Tibial nerve (tissue), 4 donors: ENCODE measurements at places on chromosomes 12 and 14.

- DNase-seq, result no peak
Measured at GRCh38 chr14:98176892-98177291, 1095.1 kb downstream of the BCL11B start.

GRCh38 chr12:49949866-49950265 is 671 bp upstream of the AQP2 start:
- no peak for DNase-seq

DNA sequence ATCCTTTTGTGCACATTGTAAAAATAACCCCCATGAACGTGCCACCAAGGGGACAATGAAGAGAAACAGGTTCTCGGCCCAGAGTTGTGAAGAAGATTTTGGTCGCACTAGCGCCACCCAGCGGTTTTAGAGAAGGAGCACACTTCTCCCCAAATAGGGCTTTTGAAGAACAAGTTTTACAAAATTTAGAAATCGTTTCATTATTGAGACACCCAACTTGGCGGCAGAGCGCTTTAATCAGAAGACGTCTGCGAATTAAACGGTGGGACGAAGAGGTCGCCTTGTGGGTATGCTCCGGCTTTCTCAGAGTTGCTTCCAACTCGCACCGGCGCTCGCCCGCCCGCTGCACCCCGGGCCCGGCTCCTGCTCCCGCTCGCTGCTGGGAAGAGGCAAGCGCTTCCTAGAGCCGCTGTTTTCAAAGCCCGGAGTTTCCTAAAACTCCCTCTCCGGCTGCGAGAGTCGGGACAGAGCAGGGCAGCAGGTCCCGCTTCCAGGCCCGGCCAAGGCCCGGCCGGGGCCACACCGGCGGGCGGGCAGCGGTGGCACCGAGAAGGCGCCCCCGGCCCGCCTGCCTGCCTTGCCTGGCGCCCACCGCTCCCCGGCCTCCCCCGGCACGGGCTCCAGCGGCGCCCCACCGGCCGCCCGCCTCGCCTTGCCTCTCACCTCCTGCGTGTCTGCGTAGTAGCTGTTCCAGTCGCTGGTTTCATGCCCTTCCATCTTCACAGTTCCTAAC is 645 bp downstream of the FOXA1 start:
- DNase-seq, result peak; percentile 60

DNA sequence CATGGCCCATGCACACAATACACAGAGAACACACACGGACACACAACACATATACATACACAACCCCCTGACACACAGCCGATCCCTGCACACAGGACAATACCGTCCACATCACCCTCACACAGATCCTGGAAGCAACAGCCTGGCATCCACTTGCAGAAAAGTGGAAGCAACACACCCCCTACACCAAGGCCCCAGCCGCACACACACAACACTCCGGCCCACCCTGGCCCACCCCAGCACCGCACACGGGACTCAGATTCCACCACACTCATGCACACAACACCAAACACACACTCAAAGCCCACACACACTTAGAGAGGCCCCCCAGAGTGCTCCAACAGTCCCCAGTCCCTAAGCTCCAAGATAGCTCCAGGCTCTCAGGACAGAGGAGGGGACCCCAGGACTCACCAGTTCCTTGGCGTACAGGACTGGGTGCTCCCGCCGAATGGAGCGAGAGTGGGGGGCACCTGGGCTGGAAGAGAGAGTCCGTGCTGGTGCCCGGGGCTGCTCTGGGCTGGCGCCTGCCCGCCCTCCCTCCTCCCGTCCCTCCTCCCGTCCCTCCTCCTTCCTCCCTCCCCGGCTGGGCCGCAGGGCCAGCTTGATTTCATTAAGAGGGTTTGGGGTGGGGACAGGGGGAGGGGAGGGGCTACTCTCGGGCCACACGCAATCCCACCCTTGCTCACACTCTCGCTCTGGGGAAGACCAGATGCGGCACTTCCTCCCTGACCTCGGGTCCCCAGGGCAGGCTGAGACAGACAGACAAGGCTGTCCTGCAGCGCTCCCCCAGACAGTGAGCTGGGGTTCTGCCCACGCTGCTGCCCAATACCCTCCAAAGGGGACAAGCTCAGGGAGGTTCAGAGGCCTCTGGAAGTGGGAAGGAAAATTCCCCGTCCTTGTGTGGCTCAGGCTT is at the start of gene TMEM119:
TSS of gene TMEM119 (minus strand) at position 526 of the 913 bp plus-strand sequence. CDS start 5,701 bp downstream, outside the sequence.
- no peak for DNase-seq

- no peak for DNase-seq
Measured at GRCh38 chr12:14701809-14702568, 5.6 kb upstream of the GUCY2C start.

- DNase-seq, result no peak
Measured at GRCh38 chr14:96823652-96824051, 26.5 kb downstream of the VRK1 start.

GRCh38 chr14:31206536-31207286 is 882 bp downstream of the HECTD1 start:
- DNase-seq, result peak; percentile 17

GRCh38 chr12:109513051-109513450 is 35.6 kb downstream of the UBE3B start:
- no peak for DNase-seq

GRCh38 chr12:93380480-93381121 is 2.9 kb downstream of the NUDT4 start:
- DNase-seq, result no peak

DNA sequence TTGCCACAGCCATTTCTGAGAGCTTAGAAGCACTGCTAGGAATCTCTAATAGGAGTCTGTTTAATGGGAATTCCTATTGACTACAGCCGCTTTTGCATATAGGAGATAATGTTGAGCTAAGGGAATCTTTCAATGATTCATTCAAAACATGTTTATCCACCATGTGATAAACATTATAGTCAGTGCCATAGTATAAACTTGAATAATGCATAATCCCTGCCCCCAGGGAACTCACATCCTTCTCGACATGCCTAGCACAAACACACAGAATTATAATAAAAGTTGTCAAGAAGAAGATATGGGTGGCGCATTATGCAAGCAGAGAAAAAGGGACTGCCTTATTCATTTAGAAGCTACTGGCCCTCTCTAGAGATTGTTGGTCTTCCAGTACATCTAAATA is 248.0 kb downstream of the DAD1 start:
- DNase-seq, result no peak

DNA sequence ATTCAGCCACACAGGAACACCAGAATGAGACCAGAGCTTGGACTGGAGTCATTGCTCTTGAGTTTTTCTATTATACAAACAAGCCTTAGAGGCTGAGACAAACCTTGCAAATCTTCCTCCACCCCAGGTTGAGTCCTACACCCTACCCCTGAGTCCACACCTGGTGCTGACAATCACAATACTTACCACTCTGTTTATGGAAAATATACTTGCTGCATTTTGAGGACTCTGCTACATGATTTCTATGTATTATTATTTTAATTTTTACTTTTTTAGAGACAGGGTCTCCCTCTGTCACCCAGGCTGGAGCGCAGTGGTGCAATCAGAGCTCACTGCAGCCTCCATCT is 101.4 kb downstream of the EGLN3 start:
- no peak for DNase-seq

DNA sequence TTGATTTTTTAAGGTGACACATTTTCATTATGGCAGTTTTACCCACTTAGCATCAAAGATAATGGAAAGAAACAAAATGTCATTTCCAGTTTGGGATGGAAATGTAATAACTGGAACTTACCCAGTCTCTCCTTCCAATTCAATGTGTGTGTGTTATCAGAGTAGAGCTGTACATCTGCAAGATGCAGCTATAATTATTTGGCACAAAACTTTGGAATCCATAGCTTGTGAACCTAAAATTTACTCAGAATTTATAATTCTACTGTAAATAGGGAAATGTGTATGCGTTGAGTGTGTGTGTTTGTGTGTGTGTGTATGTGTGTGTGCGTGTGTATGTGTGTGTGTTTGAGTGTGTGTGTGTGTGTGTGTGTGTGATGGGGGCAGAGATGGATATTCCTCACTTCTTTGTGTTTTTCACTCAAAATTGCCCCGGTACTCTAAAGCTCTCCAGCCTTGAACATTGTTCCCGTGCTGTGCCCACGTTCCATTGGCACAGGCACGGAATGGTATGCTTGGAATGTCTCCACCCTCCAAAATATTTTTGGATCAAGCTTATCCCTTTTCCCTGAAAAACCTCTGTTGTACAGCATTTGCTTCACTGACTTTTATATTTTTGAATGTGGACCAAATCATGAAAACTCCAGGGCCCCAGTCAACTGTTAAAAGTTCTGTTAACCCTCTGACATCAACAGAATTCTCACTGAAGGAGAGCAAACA is 150.2 kb upstream of the BMP4 start:
- no peak for DNase-seq

- peak; percentile 52 for DNase-seq
Measured at GRCh38 chr14:104749111-104749649, 3.8 kb upstream of the SIVA1 start.

DNA sequence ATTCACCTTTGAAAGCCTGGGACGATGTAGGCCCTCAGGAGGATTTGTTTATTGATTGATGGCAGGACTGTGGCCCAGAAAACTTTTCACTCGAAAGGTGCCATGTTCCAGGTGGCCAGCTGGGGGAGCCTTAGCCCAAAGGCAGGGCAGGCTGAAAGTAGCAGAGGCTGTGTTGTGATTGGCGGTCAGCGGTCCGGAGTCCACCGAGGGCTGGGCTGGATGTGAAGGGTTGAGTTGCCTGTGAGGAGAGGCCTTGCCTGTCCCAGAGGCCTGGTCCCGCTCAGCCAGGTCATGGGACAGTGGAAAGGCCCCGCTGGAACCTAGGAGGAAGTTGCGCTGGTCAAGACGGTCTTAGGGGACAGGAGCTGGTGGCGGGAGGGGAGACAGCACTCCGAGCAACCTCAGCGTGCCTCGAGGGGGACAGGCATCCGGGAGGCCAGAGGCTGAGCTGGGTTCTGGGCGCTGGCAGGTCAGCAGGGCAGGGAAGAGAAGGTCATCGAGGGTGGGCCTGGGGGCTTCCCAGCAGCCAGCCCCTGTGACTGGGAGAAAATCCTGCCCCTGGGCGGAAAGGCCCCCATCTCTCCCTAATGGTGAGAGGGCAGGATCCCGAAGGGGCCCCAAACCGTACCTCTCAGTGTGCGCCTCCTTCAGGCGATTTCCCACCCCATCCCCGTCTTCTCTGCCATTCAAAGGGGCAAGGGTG is 26.3 kb downstream of the CMA1 start:
- DNase-seq, result no peak

DNA sequence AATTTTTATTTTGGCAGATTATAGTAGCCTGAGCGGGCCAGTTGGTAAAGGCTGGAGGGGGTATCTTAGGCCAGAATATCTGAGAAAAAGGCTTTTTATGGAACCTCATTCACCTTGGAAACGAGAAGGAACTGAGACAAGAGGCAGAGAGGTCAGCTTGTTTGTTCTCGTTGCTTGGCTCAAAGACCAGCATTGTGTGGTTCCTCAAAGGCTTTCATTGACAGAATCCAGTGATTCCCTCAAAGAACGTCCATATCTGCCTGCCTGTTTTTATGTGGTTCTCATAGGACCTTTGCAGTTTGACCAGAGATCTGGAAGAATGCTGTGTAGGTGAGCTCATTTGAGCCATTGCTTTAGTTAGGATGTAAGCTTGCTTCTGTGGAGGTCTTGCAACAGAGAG is 117.3 kb downstream of the CFAP54 start:
- no peak for DNase-seq

GRCh38 chr12:113684053-113684907 is 212.6 kb upstream of the LHX5 start:
- no peak for DNase-seq

GRCh38 chr14:36520601-36521525 is 831 bp upstream of the NKX2-1 start:
- DNase-seq, result no peak

DNA sequence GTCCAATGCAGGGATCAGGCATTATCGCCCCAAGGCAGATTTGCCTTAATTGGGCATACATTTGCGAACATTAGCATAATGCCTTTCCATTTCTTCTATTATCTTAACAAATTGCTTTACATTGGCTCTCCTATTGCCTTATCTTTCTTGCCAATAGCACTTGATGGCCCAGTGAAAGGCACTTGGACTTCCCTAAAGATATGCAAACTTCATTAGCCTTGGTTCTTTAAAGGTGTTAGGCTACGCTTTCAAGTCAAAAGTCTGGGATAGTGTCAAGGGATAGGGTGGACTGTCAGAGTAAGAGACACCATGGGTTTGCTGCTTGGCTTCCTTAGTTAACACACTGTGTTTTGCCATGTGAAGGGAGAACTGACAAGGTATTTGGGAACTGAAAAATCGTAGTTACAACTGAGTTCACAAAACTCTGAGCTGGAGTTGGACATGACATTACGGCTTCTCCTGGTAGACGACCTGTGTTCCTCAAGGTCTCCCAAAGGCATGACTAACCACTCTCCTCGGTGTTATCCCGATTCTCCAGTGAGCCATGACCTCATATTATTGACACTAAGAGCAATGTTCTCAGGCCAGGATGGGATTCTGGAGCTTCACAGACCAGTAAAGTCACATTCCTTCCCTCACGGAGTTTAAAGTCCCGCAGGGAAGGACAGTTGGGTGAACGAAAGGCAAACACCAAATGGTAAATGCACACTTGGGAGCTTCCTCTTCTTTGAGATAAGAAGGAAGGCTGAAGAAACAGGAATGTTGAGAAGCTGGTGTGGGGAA is 65.2 kb downstream of the TBC1D30 start:
- DNase-seq, result no peak

- no peak for DNase-seq
Measured at GRCh38 chr12:14111230-14111865, 129.9 kb upstream of the GRIN2B start.

DNA sequence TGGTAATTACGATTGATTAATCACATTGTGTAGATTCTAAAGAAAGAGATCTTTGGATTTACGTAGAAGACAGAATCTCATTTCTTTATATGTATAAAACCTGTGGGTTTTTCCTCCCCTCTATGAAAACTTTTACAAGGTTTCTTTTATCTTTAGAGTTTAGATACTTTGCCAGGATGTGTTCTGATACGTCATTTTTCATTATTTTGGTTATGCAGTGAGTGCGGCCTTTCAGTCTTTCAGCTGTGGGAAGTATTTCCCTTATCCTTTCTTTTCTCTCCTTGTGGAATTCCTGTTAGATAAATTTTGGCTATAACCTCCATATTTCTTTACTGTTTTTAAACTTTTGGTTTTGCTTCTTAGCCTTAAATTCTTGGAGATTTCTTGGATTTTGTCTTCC is 92.7 kb downstream of the TTLL5 start:
- no peak for DNase-seq

GRCh38 chr12:48903363-48903981 is 21.8 kb downstream of the FKBP11 start:
- DNase-seq, result no peak

DNA sequence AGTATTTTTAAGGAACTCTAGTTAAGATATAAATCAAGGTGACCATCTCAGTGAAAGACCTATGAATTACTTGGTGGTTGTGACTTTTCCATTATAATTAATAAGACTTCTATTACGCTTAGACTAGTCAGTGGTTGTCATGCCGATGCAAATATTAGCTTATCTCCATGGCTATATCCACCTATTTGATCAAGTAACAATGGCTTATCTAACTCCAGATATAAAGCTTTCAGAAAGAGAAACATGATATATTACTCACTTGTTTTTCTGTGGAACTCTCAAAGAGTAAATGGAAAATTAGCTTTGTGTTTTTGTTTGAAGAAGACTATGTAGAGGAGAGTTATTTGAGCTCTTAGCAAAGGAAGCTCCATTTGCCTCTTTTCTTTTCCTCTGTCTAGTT is 323.8 kb upstream of the DCN start:
- no peak for DNase-seq

GRCh38 chr14:44783901-44784300 is 177.8 kb downstream of the KLHL28 start:
- DNase-seq, result no peak

GRCh38 chr14:69990323-69990722 is 111.1 kb downstream of the SMOC1 start:
- DNase-seq, result no peak
